ENCODE measurements at places on chromosomes 3 and 15.

GRCh38 chr3:183259621-183260020, 6.6 kb downstream of the B3GNT5 start:
- DNase-seq: no peak

GRCh38 chr15:66389098-66389858, 2.6 kb downstream of the MAP2K1 start:
- peak; percentile 21 for DNase-seq

DNA sequence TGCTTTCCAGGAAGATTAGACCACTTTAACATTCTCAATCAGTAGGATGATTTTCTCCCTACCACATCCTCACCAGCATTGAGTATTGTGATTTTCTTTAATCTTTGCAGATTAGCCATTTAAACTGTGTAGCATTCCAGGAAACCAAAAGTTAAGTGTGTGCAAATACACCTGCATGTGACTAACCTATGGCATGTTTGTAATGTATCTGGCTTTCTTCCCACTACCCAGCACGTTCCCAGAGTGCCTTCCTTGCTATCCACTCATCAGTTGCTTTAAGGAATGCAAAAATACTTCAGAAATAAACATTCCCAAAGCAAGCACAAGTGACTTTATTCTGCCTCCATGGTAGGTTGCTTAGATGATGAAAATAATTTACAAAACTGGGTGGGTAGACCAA, 74.2 kb downstream of the ATG7 start:
- no peak for DNase-seq

DNA sequence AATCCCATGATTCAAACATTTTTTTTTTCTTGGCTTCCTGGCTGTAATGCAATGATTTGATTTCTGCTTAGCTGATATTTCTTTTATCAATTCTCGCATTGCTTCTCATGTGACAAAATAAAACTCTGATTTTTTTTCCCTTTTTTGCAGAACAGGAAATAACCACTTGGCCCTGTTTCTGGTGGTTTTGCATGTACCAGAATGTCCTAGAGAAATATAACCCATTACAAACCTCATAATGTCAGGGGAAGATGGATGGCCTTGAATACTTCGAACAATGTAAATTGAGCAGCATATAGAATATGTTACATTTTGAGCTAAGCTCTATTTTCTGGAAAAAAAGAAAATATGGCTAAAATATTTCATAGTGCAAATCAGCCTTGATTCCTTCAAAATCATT, 275.6 kb downstream of the RAP2B start:
- DNase-seq: no peak

GRCh38 chr15:73165435-73165834, 113.2 kb downstream of the NEO1 start:
- DNase-seq: no peak

- DNase-seq: peak; percentile 12
Observed at GRCh38 chr3:72345237-72345878, 502.9 kb downstream of the SHQ1 start.

GRCh38 chr15:62404194-62404985, 239.3 kb upstream of the C2CD4B start:
- DNase-seq: no peak
